Heart left ventricle (tissue), 16 donors: ENCODE measurements at places on chromosomes 13 and 19. TPM values are rescaled to one million over a fixed set of nuclear protein-coding genes. Genes with fewer than 3 reads are reported as not detected.

DNA sequence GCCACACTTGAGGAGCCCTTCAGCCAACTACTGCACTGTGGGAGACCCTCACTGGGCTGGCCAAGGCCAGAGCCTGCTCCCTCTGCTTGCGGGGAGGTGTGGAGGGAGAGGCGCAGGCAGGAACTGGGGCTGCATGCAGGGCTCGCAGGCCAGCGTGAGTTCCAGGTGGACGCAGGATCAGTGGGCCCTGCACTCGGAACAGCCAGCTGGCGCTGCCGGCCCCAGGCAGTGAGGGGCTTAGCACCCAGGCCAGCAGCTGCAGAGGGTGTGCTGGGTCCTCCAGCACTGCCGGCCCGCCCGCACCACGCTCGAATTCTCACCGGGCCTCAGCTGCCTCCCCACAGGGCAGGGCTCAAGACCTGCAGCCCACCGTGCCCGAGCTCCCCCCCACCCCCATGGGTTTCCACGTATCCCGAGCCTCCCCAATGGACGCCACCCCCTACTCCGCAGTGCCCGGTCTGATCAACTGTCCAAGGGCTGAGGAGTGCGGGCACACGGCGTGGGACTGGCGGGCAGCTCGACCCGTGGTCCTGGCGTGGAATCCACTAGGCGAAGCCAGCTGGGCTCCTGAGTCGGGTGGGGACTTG is 1293.8 kb upstream of the PCDH9 start:
- H3K4me3 ChIP-seq: no peak overlapping the region
- H3K27ac ChIP-seq: no peak overlapping the region
- no peaks in the 10 kb centered on the region for H3K27me3 ChIP-seq
- DNase-seq: peak; percentile 56
- H3K4me1 ChIP-seq: no peaks in the 10 kb centered on the region
- H3K36me3 ChIP-seq: no peaks in the 10 kb centered on the region

GRCh38 chr13:96662036-96662435 is 332.2 kb downstream of the OXGR1 start:
- no peak overlapping the region for H3K27ac ChIP-seq
- H3K4me3 ChIP-seq: no peak overlapping the region
- no peaks in the 10 kb centered on the region for H3K4me1 ChIP-seq
- no peaks in the 10 kb centered on the region for H3K36me3 ChIP-seq
- no peaks in the 10 kb centered on the region for H3K27me3 ChIP-seq
- no peak for DNase-seq

GRCh38 chr19:45340899-45341453 is 426 bp downstream of the KLC3 start:
- no peak for DNase-seq
- no peak overlapping the region for H3K27ac ChIP-seq
- no peak overlapping the region for H3K4me3 ChIP-seq
- H3K27me3 ChIP-seq: peaks cover 10% of the 10 kb centered on the region
- H3K4me1 ChIP-seq: no peaks in the 10 kb centered on the region
- no peaks in the 10 kb centered on the region for H3K36me3 ChIP-seq

GRCh38 chr19:47436712-47437401 is 17.5 kb upstream of the MEIS3 start:
- H3K4me3 ChIP-seq: no peak overlapping the region
- H3K27me3 ChIP-seq: peaks cover 30% of the 10 kb centered on the region
- no peak overlapping the region for H3K27ac ChIP-seq
- H3K4me1 ChIP-seq: no peaks in the 10 kb centered on the region
- DNase-seq: peak; percentile 83

DNA sequence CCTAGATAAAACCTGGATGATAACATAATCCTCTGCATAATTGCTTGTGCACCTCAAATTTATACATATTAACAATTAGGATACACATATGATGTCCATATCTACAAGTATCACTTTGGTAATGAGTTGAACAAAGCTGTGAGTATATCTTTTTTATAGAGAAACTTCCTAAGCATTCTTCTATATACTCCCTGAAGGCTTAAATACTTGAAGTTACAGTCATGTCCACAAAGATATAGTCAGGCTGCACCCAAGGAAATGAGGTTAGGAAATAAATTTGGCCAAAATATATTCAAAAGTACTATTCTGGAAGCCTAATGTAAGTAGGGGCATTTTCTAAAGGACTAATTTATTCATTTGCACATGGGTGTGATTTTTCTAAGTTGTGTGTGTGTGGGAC is 761.5 kb downstream of the PCDH9 start:
- no peak for DNase-seq
- H3K4me3 ChIP-seq: no peak overlapping the region
- H3K27ac ChIP-seq: no peak overlapping the region
- no peaks in the 10 kb centered on the region for H3K4me1 ChIP-seq
- H3K36me3 ChIP-seq: no peaks in the 10 kb centered on the region
- no peaks in the 10 kb centered on the region for H3K27me3 ChIP-seq

GRCh38 chr19:15101479-15102082 is 5.6 kb upstream of the SYDE1 start:
- H3K4me1 ChIP-seq: no peaks in the 10 kb centered on the region
- H3K4me3 ChIP-seq: no peak overlapping the region
- no peak for DNase-seq
- H3K27me3 ChIP-seq: no peaks in the 10 kb centered on the region

DNA sequence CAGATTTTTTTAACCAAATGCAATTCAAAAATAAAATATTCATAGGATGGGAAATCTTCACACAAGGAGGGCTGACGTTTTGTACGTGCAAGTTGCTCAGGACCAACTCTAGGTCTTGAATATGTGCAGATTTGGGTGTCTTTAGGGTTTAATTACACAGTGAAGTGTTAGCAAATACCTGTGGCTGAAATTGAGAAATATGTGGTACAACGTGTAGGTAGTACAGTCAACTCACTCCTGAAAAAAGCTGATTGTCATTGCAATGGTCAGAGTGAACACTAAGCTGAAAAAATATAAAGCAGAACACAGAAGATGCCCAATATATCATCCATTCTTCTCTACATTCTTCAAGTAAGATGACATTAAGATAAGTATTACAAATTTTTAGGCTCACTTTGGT is 314.3 kb downstream of the SLITRK1 start:
- no peak for DNase-seq
- no peaks in the 10 kb centered on the region for H3K36me3 ChIP-seq

- DNase-seq: no peak
- no peak overlapping the region for H3K4me3 ChIP-seq
- H3K36me3 ChIP-seq: no peaks in the 10 kb centered on the region
- no peaks in the 10 kb centered on the region for H3K27me3 ChIP-seq
- H3K27ac ChIP-seq: peak overlapping the region; percentile 25
- peaks cover 52% of the 10 kb centered on the region for H3K4me1 ChIP-seq
These were observed 36.4 kb downstream of the STK24 start for GRCh38 chr13:98540476-98540875.

GRCh38 chr13:43303033-43303729 is 279.8 kb downstream of the DNAJC15 start:
- H3K4me1 ChIP-seq: peaks cover 9% of the 10 kb centered on the region
- peak; percentile 56 for DNase-seq
- no peaks in the 10 kb centered on the region for H3K27me3 ChIP-seq

- no peaks in the 10 kb centered on the region for H3K36me3 ChIP-seq
- no peaks in the 10 kb centered on the region for H3K27me3 ChIP-seq
- no peak overlapping the region for H3K27ac ChIP-seq
- no peak for DNase-seq
- H3K4me3 ChIP-seq: no peak overlapping the region
- H3K4me1 ChIP-seq: no peaks in the 10 kb centered on the region
These were observed 82.2 kb downstream of the EDNRB start for GRCh38 chr13:77836423-77836822.

GRCh38 chr13:106132216-106132615 is 403.2 kb downstream of the EFNB2 start:
- no peaks in the 10 kb centered on the region for H3K4me1 ChIP-seq
- DNase-seq: no peak
- H3K36me3 ChIP-seq: no peaks in the 10 kb centered on the region
- no peaks in the 10 kb centered on the region for H3K27me3 ChIP-seq
- no peak overlapping the region for H3K27ac ChIP-seq

DNA sequence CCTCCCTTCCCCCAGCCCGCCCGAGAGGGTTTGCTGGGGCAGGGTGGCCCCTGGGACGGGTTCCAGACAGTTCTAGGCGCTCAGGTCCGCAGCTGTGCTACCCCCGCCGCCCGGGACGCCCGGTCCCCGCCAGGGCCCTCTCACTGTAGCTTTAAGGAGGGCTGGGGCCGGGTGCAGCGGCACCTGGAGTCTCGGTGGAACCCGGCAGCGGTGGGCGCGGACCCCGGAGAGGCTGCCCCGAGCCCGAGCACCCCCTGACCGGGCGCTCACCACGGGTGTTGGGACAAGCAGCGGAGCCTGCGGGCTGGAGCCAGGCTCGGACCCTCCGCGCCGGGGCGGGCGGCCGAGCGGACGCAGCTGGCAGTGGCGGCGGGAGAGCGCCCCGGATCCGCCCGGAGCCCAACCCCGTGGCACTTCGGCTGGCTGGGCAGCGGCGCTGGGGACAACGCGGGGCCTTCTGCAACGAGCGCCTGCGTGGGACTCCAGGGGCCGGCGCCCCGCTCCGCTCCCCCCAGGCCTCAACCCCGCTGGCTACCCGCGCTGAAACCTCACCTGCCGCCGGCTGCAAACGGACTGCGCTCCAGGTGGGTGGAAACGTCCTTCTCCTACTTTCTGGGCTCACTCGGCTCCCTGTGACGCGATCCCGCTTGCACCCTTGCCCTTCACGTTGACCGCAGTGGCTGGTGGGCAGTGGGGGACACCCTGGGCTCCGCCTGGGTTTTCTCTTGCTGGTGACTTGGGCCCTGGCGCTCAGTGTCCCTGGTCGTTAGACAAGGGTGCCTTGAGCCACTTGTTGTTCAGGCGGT is 81.1 kb downstream of the ZNF429 start:
- no peak for DNase-seq
- peak overlapping the region; percentile 64 for H3K27ac ChIP-seq
- H3K36me3 ChIP-seq: no peaks in the 10 kb centered on the region
- peak overlapping the region; percentile 64 for H3K4me3 ChIP-seq

DNA sequence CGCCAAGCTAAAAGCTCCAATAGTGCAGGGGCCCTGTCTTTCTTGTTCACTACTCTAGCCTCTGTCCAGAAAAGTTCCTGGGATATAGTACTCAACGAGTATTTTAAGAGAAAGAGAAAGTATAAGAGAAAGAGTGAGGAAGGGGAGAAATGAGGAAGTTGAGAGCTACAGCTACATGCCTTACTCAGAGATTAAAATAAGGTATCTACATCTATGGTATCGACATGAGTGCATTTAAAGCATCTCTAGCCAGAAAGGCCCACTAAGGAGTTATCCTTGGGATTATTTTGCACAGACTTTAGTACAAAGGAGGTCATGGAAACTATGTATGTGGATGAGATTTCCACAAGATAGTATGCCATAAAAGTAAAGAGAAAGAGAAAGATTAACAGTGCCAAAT is 28.5 kb downstream of the MYCBP2 start:
- peaks cover 8% of the 10 kb centered on the region for H3K36me3 ChIP-seq
- no peak overlapping the region for H3K4me3 ChIP-seq
- no peak for DNase-seq
- H3K27me3 ChIP-seq: no peaks in the 10 kb centered on the region
- H3K27ac ChIP-seq: no peak overlapping the region

The UHRF1 gene
- 0.74 TPM for total RNA-seq

The CEBPA gene
- 7.3 TPM for total RNA-seq

The EFNB2 gene
- total RNA-seq: 20.2 TPM

The NDUFB7 gene
- 830 TPM for total RNA-seq

The ZNF527 gene
- 4.5 TPM for total RNA-seq

The ZNF296 gene
- 1.2 TPM for total RNA-seq

The PCDH9 gene
- 24.1 TPM for total RNA-seq

The SERPINE3 gene
- total RNA-seq: not detected
